ENCODE measurements at places on chromosomes 16 and 17.

GRCh38 chr16:49488740-49489525, 115.3 kb downstream of the C16orf78 start:
- peak; percentile 13 for DNase-seq

- no peak for DNase-seq
Observed at GRCh38 chr17:77749989-77750388, 208.5 kb upstream of the TNRC6C start.

DNA sequence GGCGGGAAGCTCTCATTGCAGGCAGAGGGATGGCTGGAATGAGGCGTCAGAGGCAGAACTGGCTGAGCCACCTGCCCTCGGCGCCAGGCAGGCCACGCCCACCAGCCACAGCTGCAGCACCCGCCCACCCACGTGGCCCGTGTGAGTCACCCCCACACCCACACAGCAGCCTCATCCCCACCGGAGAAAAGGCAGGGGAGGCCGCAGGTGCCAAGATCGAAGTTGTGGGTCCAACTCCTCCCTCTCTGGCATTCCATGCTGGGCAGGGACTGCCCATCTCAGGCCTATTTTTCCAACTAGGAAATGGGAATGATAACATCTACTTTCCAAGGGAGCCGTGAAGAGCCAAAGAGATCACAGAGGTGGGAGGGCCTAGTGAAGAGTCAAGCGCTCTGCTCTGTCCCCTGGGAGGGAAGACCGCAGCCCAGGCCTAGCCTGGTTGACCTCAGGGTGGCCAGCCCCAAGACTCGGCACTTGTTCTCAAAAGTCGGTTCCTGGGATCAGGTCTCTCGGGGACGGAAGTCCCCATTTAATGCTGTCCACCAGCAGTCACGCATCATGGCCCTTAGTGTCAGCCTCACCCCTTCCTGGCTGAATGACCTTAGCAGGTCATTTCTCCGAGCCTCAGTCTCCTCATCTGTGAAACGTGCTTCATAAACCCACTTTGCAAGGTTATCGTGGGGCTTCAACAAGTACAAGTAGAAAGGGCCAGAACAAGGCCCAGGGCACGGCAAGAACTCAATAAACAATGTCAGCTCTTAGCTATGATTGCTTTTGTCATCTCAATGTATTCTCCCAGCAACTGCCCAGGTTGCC, at the start of gene TRPV3:
Gene TRPV3, minus strand, starts transcription at position 45 of the 816 bp plus-strand sequence. CDS start 2,962 bp downstream, outside the sequence.
- DNase-seq: peak; percentile 41

- no peak for DNase-seq
Observed at GRCh38 chr17:58207451-58207850, 11.6 kb downstream of the MKS1 start.

DNA sequence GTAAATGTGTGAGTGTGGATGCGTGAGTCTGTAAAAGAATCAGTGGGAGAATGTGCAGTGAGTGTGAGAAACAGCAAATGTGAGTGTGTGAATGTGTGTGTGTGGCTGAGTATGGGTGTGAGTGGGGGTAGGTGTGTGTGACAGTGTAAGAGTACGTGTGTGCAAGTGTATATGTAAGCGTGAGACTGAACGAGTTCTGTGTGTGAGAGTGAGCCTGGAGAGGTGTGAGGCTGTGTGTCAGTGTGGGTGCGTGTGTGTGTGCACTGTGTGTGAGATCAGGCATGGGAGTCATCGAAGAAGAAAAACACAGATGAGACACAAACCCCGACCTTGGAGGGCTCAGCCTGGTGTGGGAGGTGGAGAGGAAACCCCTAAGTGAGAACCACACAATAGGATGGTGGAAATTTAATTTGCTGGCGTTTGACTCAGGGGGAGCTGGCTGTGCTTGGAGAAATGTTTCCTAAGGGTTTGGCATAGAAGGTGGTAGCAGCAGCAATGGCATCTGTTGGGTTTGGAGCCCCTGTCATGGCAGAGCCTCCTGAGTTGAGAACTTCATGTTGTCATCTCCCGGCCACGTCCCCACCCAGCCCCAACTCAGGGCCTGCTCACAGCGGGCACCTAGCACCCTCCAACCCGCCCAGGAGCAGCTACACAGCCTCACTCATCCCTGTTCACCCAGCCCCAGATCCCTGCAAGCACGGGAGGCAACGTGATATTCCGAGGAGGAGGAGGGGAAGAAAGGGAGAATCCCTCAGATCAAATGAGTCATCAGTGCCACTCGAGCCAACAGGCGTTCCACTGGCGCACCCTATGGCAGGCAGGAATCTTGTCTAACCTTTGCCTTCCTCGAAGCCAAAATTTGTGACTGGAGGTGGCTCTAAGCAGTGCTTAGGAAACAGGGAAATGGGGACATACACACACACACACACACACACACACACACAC, 14.3 kb upstream of the NUBP1 start:
- DNase-seq: no peak

DNA sequence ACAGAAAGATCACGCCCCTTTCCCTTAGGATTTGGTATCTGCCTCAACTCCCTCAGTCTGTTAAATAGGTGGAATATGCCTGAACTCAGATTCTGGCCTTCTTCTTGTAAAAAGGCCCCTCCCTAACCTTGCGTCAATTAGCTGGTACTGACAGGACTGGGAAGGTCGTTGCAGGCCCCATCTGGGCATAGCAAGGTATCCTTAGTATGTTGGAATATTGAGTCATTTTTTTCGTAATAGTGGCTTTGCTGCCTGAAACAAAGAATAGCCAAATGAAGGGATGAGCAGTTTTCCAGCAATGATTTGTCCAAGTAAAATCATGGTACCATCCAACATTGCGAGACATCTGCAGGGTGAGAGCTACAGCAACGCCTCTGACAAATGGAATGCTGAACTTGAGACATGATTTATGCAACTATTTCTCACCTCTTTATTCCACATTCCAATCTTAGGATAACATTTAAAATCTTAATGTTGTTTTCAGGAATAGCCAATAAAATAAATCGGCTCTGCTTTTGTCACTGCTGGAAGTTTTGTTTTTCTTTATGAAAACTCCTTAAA, 39.3 kb upstream of the BRD7 start:
- no peak for DNase-seq

GRCh38 chr16:1202274-1202673, 22.8 kb downstream of the TPSG1 start:
- DNase-seq: no peak

GRCh38 chr16:9849697-9850245, 332.5 kb downstream of the GRIN2A start:
- DNase-seq: no peak

GRCh38 chr17:81020767-81021497, 14.0 kb upstream of the BAIAP2 start:
- DNase-seq: no peak

DNA sequence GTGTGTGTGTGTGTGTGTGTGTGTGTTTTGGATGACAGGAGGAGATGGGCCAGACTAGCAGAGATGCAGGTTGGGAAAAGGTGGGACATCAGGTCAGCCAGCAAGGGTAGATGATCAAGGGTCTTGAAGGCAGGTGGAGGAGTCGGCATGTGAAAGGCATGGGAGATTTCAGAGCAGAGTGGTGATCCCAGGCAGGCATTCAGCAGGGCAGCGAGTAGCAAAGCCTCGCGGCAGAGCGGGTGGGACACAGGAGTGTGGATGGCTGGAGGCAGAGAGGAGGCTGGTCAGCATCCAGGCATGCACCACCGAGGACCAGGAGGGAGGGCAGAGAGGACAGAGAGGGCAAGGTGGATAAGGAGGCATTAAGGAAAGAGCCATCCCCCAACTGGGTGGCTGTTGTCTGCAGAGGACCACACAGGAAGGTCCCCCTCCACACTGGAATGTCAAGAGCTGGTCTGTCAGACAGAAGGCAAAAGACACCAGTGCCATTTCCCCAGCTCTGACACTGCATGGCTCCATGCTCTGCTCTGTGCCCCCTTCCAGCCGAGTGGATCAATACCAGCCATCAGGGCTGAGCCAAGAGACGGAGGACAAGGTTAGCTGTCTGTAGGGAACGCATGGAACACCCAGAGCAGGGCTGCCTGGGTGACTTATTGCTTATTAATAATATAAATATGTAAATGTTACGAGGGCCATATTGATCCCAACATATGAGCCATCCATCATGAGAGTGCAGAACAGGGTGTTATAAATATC, 74.8 kb upstream of the RPL38 start:
- no peak for DNase-seq

DNA sequence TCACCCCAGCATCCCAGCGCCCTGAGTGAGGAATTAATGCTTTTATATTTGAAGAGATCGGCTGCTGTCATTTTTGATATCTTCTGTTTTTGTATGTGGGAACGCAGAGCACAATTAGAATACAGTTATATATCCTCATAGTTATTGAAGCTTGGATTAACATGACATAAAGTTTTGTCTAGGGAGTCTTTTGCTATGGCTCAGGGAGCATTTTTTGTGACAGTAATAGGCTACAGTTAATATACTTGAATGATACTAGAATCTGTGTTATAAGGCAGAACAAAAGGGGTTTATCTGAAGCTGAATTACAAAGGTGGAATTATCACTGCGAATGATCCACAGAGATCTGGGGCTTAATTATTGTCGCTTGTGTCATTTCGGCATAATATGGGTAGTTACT, 239.4 kb downstream of the MSI2 start:
- no peak for DNase-seq

DNA sequence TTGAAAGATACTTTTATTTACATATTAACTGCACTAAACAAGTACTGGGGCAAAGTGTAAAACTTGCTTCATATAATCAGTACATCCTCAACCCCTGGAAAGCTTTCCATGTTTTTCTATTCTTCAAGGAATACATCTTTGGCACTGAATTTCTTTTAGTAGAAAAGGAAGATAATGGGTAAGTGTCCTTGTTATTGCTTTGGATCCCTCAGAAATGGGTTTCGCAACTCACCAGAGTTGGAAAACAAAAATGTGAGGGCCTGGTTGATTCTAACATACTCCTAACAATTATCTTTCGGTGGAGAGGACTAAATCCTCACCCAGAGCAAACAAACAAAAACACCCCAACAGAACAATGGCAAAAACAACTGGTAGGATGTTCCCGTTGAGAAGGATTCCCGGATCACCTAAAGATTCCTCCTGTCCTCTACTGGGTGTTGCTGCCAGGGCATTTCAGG, 120.4 kb downstream of the PARN start:
- no peak for DNase-seq

DNA sequence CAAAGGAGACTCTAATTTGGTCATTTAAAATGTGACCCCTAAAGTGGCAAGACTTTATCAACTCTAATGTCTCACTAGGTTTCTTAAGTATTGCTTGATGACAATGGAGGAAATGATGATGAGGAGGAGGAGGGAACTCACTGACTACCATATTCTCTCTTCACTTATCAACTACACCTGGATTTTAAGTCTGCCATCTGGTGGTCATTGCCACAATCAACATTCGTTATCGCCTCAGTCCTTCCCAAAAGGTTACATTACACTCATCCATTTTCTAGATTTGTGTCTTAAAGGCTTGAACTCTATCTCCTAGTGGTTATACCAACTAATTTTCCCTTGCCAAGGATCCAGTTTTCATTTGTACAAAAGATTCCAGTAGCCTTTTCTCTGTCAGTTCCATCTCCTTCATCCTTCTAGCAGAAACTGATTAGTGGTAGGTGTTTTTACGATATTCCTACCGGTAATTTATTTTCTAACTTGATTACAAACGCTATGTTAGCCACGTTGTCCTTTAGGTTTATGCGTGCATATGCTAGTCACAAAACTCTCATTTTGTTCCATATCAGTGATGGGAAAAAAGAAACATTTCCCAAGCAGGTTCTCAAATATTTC, 114.6 kb upstream of the NOG start:
- no peak for DNase-seq

GRCh38 chr16:28210979-28211588, 681 bp downstream of the XPO6 start:
- peak; percentile 77 for DNase-seq

- DNase-seq: no peak
Observed at GRCh38 chr17:954431-955164, 25.0 kb downstream of the NXN start.

- no peak for DNase-seq
Observed at GRCh38 chr17:82244413-82245133, 15.7 kb downstream of the SLC16A3 start.

DNA sequence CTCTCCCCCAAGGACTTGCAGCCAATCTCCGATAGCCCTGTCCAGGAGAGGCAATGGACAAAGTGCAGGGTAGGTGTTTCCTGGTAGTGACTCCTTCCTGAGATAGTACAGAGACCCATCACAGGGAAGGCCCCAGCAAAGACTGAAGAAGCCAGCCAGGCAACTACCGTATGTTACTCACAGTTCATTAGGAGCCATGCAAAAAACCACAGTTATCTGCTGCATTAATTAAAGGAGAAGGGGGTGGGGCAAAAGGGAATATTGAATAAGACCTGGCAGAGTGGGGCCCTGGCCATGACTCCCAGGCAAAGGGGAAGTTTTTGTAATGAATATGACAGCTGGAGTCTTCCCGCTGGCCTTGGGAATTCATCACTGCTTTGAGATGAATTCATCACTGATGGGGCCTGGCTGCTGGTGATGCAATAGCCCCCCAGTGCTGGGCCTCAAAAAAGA, 2.5 kb upstream of the SLC13A2 start:
- DNase-seq: no peak

DNA sequence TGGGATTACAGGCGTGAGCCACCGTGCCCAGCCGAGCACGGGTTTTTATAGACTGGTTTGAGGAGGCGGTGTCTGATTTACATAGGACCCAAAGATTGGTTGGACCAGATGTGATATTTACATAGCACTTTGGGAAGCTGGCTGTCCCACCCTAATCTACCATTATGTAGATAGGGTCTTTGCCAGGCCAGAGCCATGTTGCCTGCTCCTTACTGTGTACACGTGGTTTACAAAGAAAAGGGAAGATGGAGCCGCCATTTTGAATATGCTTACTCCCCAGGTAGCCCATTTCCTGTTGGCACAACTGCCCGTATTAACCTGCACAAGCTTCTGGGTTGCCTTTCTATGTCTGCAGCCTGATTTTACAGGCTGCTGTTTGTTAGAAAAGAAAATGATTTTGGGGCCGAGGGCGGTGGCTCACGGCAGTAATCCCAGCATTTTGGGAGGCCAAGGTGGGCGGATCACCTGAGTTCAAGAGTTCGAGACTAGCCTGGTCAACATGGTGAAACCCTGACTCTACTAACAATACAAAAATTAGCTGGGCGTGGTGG, 89.9 kb upstream of the EEF2KMT start:
- DNase-seq: no peak

GRCh38 chr17:49635121-49635520, 42.8 kb downstream of the SPOP start:
- DNase-seq: no peak

GRCh38 chr16:6362321-6362720, 970.3 kb upstream of the RBFOX1 start:
- no peak for DNase-seq

DNA sequence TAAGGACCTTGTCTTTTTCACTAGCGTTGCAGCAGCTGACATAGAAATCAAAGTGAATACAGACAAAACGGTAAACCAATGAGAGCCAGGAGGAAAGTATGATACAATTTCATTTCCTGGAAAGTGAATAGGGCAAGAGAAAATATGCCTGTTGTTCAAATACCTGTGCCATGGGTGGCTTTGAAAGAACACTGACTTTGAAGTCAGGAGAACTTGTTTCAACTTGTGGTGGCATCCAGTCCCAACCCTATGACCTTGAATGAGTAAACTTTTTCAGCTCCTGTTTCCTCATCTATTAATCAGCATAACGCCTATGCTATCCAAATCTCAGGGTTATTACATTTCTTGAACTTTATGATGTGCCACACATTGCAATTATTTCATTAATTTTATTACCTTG, 173.7 kb upstream of the HS3ST3A1 start:
- DNase-seq: no peak

- DNase-seq: no peak
Observed at GRCh38 chr17:31489295-31490018, 98.0 kb downstream of the RAB11FIP4 start.

GRCh38 chr16:80988756-80989155, 17.9 kb downstream of the CMC2 start:
- no peak for DNase-seq

GRCh38 chr16:57507136-57508034, 21.1 kb upstream of the DOK4 start:
- DNase-seq: no peak
